ENCODE measurements at places on chromosomes 16 and 17.

- DNase-seq = no peak
Observed at GRCh38 chr16:16067127-16067526, 117.7 kb downstream of the ABCC1 start.

- peak; percentile 50 for DNase-seq
Observed at GRCh38 chr16:85979605-85980004, 80.6 kb downstream of the IRF8 start.

- no peak for DNase-seq
Observed at GRCh38 chr16:11520442-11520841, 66.3 kb downstream of the LITAF start.

DNA sequence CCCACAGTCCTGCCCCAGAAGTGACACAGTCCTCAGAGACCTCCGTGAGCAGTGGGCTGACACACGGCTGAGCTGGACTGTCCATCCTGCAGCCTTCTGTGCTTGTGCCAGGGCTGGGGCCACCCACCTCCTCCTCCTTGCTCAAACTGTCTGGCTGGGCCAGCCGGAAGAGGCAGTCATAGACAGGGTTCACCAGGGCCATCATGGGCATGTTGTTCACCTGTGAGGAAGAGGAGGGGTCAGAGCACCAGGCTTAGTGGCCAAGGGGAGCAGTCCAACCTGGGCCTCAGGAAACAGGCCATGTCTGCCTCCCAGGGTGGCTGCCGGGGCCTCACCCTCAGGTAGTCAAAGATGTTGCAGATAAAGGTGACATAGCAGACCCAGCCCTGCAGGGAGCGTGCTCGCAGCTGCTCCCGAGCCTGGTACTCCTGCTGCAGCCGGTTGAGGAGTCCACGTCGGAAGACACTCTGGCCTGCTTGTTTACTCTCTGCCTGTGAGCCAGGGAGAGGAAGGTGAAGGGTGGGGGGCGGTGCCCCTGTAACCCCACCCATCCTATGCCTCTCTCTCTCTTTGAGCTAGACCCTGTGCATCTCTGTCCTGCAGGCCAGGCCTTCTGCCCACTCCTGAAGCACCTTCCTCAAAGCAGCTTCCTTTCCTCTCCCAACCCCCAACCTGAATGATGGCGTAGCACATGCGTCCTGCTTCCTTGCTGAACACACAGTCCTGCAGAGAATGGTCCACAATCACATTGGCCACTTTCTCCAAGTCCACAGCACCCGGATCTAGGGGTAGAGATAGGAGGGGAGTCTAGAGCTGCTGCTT is 3.4 kb downstream of the MIF4GD start:
- no peak for DNase-seq

GRCh38 chr16:181565-182021 is 1.3 kb downstream of the HBQ1 start:
- DNase-seq = peak; percentile 8

DNA sequence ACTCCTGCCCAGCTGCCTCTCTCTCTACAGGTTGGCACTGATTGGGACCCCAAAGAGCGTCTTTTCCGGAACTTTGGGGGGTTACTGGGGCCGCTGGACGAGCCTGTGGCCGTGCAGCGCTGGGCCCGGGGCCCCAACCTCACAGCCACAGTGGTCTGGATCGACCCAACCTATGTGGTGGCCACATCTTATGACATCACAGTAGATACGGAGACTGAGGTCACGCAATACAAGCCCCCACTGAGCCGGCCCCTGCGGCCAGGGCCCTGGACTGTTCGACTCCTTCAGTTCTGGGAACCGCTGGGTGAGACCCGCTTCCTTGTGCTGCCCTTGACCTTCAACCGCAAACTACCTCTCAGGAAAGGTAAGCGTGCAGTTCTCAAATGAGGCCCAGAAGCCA is 12.3 kb downstream of the XYLT2 start:
- DNase-seq = no peak

DNA sequence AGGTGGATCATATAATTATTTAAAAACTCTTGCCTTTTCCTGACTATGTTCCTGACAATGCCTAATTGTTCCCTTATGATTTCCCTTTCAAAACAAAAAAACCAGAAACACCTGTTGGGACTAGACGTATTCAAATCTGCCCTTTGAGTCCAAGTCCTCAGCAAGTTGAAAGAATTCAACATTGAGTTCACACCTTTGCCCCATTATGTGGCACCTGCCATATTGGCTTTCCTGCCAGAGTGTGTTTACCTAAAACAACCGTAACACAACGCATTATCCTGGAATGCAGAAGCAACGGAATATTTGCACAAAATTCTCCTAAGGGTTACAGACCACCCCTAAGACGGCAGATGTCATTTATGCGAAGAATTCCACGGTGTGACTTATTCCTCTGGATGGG is 105.9 kb downstream of the ZFHX3 start:
- DNase-seq = no peak

DNA sequence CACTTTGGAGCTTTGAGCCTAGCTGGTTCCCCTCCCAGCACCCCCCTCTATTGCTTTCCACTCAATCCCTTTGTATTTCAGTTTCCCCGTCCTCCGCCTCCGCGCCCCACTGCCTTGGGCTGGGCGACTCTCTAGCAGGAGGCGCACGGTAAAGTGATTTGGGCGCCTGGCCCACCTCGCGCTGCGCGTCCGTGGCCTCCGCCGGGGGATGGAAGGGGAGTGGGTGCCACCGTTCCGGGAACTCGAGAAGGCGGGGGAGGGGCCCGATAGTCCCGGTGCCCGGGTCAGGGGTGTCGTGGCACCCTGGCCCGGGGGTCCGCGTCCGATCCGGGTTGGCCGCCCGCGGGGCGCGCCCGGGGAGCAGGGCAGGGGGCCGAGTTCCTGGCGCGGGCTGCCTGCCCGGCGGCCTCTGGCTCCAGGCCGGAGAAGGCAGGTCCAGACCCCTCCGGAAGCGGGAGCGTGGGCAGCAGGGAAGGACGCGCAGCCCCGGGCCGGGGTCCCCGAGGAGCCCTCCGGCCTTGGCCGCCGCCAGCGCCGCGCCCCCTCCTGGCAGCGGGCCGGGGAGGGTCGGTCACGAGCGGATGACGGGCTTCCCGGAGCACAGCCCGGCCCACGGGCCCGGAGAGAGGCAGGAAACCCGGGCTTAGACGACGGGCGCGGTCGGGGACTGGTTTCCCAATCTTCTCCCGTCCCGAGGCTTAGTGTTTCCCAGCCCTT is 15.8 kb downstream of the MEOX1 start:
- DNase-seq = no peak

- DNase-seq = no peak
Observed at GRCh38 chr17:64148699-64149098, 18.8 kb upstream of the ERN1 start.

DNA sequence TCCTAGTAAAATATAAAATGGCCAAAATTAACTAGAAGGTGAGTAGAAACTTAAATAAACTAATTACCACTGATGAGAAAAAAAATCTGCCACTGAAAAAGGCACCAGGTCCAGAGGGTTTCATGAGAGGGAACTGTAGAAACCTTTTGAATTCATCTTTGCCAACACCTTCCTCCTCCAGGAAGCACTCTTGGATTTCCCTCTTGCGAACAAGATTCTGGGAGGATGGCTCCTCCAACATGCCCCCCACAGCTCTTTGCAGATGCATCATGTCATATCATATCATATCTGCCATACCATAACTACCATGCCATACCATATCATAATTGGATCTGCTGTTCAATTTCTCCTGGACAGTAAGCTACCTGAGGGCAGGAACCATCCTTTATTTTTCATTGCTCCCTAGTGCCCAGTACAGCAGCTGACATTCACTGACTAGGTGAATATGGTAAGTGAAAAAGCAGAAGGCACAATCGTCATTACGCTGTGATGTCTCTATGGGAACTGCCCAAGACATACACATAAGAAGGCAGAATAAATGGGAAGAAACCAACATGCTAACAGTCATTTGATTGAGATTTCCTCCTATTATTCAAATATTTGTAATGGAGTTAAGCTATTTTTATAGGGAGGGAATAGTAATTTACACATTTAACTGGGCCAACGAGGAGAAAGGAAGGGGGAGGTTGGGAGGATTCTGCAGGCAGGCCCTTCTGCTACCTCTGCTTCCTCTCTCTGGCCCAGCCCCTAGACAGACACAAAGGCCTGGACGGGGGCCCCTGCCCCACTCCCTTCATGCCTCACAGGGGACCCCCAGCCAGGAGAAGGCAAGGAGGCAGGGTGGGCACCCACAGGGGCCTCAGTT is 110.1 kb upstream of the SMURF2 start:
- no peak for DNase-seq

DNA sequence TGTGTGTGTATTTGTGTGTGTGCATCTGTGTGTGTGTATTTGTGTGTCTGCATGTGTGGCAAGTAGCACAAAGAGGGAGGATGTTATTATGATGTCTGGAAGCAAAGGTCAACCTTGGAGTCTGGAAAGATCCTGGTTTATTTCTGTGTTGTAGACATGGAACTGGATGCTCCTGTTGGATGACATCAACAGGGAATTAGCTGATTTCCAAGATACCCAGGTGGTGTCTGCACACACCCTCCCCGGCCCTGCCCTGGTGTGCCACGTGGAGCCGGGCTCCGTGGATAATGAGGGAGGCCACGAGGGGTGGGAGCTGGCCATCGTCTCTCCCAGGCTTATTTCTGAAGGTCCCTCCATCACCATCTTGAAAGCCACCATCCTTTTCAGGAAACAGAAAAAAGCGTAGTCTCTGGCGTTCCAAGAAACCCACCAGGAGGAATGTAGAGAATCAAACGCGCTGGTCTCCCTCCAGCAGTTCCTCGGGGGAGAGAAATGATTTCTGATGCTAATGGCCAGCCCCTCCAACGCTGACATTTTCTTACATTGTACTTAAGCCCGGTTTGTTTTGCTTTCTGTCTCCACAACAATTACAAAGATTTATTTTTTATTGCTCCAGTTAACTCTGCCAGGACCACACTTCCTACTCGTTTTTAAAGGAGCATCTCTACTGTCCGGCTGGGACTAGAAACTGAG is 93.3 kb downstream of the FOXL1 start:
- DNase-seq = no peak

DNA sequence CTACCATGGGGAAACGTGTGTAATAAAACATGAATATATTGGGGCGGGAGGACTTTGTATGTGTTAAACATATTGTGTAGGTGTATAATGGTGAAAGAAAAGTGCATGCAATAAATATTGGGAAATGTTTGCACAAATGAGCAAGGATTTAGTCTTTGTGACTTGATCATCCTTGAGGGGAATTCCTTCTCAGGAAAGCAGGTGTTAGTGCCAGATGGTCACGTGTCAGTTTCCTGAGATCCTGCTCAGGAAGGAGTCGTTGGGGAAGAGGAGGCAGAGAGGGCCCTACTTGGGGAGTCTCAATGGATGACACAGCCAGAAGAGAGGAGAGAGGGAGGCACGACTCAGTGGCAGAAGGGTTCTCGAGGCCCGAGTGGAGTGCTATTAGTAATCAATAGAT is 53.2 kb downstream of the MSI2 start:
- no peak for DNase-seq

DNA sequence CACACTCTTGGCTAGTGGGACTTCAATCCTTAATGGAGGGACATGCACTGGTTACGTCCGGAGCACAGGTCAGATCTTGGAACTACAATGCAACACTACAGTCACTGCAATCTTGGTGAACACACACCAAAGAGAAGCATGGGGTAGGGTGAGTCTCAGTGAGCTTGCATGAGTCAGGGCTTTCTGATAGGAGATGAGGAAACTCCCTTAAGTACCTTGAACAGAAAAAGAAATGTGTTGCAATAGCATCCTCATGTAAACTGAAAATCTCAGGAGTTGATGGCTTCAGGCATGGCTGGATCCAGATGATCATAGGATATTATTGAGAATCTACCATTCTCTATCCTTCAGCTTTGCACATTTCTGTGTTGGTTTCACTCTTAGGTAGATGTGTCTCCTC is 54.1 kb downstream of the CES1 start:
- no peak for DNase-seq

GRCh38 chr17:3907483-3908216 is 8.6 kb downstream of the P2RX1 start:
- no peak for DNase-seq

- no peak for DNase-seq
Observed at GRCh38 chr16:70540994-70541393, 17.4 kb downstream of the SF3B3 start.

DNA sequence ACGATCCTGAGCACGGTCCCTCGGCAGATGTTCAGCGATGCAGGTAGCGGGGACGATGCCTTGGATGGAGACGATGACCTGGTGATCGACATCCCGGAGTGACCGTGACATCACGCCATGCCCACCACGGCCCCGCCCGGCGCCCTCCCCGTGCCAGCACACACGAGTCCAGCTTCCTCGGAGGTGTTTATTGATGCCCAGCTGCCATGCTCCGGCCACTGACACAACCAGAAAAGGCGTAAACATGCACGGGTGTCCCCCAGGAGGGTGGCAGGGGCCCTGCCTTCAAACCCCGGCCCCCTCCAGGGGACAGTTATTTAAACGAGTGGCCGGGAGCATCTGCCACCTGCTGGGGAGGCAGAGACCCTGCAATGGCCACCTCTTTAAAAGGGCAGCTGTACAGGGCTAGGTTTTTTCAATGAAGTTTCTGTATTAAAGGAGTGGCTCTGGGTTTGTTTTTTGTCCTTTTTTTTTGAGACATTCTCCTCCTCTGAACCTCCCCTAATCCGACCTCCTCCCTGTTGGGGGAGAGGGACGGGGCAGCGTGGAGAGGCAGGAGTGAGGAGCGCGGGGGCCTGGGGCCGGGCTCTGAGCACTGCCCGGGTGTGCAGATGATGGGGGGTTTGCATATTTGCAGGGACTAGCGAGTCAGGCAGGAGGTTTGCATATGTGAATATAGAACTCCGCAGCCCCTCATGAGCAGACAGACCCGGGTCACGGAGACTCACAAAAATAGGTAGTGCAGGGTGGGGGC is 5.3 kb downstream of the DOC2A start:
- no peak for DNase-seq

DNA sequence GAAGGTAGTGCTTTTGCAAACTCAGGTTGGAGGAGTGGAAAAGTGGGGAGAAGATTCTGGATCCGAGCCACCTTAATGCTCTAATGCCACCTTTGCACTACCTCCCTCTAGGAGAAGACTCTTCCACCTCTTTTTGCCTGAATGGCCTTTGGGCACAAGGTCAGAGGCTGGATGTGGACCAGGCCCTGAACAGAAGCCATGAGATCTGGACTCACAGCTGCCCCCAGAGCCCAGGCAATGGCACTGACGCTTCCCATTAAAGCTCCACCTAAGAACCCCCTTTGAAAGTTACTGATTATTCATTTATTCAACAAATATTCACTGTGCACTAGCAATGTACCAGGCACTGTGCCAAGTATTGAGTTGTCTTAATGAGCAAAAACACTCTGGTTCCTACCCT is 3.2 kb downstream of the SHBG start:
- no peak for DNase-seq

- no peak for DNase-seq
Observed at GRCh38 chr16:629185-629832, 1.5 kb upstream of the WFIKKN1 start.

GRCh38 chr16:57821149-57821971 is 19.1 kb upstream of the KIFC3 start:
- DNase-seq = no peak

DNA sequence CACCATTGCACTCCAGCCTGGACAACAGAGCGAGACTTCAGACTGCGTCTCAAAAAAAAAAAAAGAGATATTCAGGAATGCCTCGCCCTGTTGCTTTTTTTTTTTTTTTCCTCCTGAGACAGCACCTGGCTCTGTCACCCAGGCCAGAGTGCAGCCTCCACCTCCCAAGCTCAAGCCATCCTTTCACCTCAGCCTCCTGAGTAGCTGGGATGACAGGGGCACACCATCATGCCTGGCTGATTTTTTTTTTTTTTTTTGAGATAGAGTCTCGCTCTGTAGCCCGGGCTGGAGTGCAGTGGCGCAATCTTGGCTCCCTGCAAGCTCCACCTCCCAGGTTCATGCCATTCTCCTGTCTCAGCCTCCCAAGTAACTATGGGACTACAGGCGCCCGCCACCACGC is 8.0 kb downstream of the PHAF1 start:
- no peak for DNase-seq

GRCh38 chr16:30397056-30397455 is 1.8 kb downstream of the ZNF48 start:
- DNase-seq = no peak
